ENCODE measurements at places on chromosomes 11 and 22.

DNA sequence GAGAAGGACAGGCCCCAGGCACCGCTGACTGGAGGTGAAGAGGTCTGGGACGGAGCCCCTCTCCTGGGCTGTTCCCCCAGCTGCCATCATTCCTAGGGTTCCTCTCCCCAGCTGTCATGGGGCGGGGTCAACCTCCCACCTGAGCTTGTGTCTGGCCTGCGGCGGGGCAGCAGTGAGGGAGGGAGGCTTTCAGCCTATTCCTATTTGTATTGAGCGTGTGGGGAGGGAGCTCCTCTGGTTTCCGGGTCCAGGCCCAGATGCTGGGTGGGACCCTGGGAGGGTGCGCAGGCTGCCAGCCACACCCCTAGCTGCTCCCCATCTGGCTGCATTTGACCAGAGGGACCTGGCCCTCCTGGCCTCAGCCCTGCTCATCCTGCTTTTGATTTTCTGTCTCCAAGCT lies 13.7 kb downstream of the TSPAN4 start:
- DNase-seq: no peak

DNA sequence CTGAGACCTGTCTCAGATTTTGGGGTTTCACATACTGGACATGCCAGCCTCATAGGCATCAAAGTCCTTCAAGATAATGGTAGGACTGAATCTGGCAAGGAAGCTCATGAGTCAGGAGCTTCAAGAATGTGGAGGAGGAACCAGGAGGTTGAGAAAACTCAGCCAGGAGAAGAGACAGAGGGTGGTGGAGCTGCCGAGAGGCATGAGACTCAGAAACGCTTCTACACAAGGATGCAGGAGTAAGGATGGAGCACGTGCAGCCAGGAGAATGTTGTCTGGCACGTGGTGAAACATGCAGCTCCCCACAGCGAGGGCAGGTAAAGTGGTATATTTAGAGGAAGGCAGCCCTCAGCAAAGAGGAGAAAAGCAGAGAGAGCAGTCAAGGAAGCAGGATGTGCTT lies 148.7 kb upstream of the ISX start:
- DNase-seq: no peak

DNA sequence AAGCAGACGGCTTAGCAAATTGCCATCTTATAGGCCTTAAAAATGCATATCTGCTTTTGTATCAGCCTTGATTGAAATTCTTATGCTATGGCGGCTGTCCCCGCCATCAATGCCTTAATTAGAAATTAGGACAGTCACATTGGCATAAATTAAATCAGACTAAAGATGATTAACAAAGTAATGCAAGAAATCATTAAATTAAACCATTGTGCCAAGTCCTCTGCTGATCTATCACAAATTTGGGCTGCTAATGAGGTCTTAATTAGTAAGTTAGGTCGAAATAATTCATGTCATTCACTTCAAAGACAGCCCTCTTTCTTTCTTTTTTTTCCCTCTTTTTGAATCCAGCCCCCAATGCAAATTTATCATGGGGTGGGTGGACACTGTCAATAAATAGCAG lies 159.3 kb downstream of the MIAT start:
- DNase-seq: no peak

- no peak for DNase-seq
Observed at GRCh38 chr11:132093536-132094259, 723.3 kb downstream of the NTM start.

- DNase-seq: no peak
Observed at GRCh38 chr11:130829920-130830511, 86.3 kb downstream of the SNX19 start.

GRCh38 chr22:20552443-20553401 lies 45.3 kb downstream of the MED15 start:
- no peak for DNase-seq

- no peak for DNase-seq
Observed at GRCh38 chr11:88950975-88951374, 114.8 kb downstream of the GRM5 start.

- no peak for DNase-seq
Observed at GRCh38 chr11:65419772-65420481, 2.7 kb upstream of the NEAT1 start.

DNA sequence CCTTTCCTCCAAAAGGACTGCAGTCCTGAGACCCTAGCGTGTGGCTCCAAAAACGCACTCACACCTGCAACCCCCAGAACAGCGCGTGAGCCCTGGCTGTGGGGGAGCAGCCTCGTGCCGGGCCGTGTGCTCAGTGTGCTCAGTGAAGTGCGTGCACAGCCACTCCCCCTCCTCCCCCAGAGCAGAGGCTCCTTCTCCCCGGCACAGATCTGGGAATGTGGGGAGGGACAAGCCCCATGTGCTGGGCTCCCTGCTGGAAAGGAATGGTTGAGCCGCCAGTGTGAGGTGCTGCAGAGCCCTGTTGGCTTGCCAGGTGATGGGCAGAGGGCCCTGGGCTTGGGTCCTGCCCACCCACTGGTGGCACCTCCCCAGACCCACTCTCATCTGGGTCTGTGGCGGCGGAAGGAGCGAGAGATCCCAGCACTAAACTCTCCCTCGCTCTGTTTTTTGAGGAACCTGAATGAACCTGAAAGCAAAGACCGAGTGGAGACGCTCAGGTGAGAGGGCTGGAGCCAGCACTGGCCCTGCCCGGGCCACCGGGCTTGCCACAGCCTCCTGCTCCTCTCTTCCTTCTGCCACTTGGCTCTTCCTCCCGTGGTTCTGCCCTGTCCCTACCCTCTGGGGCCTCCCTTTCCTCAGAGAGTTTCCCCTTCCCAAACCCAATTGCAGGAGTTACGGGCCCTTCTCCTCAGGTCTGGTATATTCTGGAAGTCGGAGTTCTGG lies 9.0 kb downstream of the RCOR2 start:
- no peak for DNase-seq

DNA sequence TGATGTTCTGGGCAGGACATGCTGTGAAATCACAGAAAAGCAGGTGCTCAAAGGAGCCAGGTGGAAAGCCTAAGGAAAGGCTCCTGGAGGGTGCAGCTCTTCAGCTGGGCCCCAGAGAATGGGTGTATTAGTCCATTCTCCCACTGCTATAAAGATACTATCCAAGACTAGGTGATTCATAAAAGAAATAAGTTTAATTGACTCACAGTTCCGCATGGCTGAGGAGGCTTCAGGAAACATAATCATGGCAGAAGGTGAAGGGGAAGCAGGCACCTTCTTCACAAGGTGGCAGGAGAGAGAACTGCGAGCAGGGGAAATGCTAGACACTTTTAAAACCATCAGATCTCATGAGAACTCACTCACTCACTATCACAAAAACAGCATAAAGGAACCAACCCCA lies 43.1 kb upstream of the DEUP1 start:
- no peak for DNase-seq

DNA sequence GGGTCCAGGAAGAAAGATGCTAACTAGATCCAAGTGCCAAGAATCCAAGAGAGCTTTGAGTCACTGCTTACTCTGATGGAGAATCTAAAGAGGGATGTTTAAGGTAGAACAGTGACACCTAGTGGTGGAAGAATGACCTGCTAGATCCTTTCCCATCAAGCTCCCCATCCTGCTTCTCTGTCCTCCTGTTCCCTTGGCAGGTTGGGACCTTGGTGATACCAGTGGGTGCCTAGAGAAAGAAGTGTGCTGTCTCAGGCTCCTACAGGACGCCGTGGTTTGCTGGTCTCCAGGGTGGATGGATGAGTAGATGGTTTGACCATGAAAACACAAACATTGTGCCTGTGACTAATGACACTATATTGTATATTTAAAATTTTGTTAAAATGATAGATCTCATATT lies 383.7 kb downstream of the TMEM135 start:
- DNase-seq: peak; percentile 14

GRCh38 chr11:90134478-90135003 lies at the start of gene NAALAD2:
TSS of gene NAALAD2 (plus strand) at chr11:90134663. CDS start at chr11:90134759, 96 bp downstream.
- DNase-seq: no peak

DNA sequence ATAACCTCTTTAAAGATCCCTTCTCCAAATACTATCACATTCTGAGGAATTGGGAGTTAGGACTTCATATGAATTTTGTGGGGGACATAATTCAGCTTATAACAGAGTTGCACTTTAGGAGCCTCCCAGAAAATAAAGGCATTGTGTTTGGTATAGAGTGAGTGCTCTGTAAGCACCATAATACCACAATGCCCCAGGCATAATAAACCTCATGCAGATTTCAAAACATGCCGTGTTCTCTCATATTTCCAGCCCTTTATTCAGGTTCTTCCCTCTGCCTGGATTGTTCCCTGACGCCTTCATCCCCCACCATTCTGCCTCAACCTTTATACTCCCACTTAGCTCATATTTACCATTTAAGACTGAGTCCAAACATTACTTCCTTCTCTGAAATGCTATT lies 398.8 kb upstream of the FAT3 start:
- no peak for DNase-seq

DNA sequence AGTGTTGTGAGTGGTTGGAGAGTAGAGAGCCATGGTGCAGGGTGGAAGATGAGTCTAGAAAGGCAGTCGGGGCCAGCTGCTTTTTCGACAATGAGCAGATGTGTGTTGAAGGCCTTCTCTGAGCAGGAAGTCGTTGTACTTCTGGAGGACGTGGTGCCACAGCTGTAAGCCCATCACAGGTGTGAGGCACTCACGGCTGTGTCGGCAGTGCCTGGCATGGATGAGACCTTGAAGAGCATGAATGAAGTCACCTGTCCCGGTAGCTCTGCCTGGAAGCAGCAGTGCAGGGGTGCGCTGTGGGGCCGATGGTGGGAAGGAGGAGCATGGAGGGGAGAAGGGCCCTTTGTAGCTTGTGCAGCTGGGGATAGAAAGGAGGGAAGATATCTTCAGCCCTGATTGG lies 165.2 kb downstream of the PKNOX2 start:
- DNase-seq: no peak

DNA sequence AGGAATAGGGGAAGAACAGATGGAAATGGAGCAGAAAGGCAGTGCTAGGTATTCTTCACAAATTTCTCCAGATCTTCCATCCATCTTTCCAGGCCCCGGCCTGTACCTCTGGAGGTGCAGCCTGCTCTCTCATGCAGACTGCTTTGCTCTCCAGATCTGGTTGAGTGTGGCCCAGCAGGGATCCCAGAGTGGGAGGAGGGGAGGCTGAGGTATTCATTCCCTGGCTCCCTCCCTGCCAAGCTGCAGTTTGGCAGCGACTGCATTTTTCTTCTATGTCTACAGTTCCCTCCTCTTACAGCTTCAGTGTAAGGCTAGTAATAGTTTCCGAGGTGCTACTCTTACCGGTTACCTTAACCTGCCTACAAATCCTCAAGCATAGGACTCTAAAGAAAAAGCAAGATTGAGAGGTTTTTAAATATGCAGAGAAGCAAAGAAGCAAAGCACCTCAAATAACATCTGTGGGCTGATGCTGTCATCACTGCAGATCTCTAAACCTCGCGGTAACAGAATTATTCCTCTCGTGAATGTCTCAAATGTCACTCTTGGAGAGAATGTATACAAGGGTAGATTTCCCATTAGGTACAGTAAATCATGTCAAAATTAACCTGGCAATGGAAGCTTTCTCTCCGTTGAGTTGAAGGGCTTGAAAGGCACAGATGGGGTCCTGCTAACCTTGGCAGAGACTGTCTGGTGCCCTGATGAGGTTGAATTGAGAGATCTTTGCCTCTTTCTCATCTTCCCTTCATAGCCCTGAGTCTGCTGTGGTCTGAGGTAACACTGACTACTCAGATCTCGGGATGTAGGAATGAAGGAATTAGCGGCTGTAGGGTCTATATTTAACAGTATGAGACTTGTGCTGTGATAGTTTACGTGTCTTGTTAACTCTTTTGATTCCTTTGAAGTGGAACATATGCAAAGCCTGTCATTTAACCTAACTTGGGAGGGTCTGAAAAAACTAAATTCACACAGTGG lies 297.9 kb upstream of the C11orf87 start:
- no peak for DNase-seq

DNA sequence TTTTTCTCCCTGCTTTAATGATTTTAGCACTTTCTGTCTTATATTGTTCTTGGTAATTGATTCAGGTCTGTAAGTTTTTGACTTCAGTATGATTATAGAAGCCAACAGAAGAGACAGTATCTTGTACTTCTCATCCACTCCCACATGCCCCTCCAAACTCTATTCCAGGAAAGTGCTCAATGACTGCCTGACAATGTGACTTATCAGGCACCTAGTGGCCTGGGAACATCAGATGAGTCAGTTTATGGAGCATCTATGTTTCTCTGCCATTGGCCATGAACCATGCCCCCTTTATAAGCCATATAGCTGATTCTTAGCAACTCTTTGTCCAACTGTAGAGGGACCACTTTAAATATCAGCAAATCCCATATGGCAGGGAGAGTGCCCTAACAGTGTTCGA lies 179.2 kb upstream of the MTMR2 start:
- no peak for DNase-seq

DNA sequence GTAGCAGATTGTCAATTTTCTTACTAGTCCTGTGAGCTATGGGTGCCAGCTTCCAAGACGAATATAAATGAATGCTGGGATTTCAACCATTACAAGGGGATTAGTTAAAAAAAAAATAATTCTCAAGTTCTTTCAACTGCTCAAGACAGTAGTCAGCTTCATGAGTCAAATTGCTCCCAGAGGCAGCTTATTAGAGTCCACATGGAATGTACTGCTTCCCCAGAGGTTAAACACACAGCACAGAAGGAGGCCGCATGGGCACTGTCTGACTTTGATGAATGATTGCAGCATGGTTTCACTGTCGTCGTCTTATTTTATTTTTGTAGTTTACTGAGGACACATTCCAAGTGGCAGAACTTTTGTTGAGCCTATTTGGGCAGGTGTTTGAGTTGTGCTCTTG lies 563.2 kb downstream of the TMEM135 start:
- DNase-seq: no peak

GRCh38 chr11:108708173-108708572 lies 43.3 kb downstream of the DDX10 start:
- DNase-seq: no peak

DNA sequence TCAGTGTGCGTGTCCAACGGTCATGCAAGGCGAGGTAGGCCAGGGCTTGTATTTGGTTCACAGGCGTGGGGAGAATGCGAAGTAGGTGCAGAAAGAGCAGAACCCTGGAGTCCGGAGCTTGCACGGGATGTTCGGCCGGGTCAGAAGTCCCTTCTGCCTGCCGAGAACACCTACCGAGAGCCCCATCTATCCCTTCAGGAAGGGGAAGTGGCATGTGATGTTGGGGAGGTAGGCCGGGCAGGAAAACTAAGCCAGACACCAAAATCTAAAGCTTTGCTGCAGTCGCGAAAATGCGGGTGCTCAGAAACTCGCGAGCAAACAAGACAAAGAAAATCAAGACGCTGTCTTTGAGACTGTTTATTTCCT lies 435 bp upstream of the TAF6L start:
- no peak for DNase-seq

GRCh38 chr22:19868333-19868732 lies 13.7 kb upstream of the GNB1L start:
- no peak for DNase-seq

GRCh38 chr22:37464181-37464580 lies 22.0 kb downstream of the MFNG start:
- no peak for DNase-seq

- no peak for DNase-seq
Observed at GRCh38 chr11:32581556-32581955, 2.1 kb upstream of the EIF3M start.

- DNase-seq: no peak
Observed at GRCh38 chr11:92297567-92298553, 73.2 kb downstream of the FAT3 start.
